T-helper 2 cell (primary cell): ENCODE measurements at places on chromosomes 4 and X.

DNA sequence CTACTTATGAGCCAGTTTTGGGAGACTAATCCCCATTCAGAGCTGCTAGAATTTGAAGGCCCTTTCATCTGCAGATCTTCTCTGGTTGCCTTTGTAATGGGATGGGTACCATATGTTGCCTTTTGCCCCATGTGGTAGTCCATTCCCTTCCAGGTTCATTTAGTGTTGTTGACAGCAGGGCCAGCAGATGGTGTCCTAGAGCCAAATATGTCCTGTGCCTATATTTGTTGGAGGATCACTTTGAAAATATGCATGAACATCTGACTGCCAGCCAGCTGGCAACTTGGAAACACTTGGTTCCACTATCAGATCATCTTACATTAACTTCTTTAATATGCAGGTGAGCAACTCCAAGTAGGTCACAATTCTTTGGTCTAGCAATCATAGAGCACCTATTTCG lies 30.4 kb downstream of the CFAP299 start:
- DNase-seq = peak; percentile 50

GRCh38 chrX:154540897-154541535 lies 5.6 kb downstream of the G6PD start:
- no peak for DNase-seq

DNA sequence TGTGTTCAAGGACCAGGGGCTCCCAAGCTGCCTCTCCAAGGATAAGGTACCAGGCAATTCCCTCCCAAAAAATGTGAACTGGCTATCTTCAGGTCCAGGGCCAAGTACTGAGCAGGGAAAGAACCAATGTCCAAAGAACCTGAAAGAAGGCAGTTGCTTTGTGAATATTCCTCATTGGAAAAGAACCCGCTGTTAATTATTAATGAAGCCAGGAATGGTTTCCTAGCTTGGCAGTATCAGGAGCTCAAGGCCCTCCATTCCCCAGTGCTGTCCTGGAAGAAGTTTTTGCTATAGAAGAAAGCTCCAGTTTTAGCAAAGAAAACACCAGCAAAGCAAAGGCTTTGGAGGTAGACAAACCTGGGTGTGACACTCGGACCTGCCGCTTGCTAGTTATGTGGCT lies 130.0 kb upstream of the MBNL3 start:
- no peak for DNase-seq

GRCh38 chr4:189825466-189825865 lies 115.2 kb upstream of the FRG1 start:
- no peak for DNase-seq

- no peak for DNase-seq
Observed at GRCh38 chrX:68831405-68832100, 2.7 kb downstream of the EFNB1 start.

- no peak for DNase-seq
Observed at GRCh38 chr4:141047228-141047884, 85.9 kb downstream of the RNF150 start.

DNA sequence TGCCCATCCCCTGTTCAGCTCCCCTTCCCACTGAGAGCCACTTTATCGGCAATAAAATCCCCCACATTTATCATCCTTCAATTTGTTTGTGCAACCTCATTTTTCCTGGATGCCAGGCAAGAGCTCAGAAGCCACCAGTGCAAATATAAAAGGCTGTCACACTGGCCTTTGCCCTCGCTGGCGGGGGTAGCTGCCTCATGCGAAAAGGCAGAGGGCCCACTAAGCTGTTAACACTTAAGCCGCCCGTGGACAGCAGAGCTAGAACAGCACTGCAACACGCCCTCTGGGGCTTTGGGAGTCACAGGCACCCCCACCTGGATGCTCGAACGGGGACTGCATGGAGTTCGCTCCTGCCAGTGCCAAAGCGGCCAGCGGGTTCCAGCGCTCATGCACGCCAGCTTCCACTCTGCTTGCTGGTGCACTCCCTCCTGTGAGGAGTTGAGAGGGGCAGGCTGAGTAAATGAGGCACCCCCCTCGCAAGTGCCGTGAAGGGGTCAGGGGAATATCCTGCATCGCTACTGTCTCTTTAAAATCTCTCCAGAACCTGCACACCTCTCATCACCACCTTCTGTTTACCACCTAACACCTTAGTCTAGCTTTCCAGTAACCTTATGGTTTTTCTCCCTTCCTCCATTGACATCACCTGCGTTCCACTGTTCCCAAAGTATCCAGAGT lies 99.5 kb downstream of the SORBS2 start:
- DNase-seq = no peak

DNA sequence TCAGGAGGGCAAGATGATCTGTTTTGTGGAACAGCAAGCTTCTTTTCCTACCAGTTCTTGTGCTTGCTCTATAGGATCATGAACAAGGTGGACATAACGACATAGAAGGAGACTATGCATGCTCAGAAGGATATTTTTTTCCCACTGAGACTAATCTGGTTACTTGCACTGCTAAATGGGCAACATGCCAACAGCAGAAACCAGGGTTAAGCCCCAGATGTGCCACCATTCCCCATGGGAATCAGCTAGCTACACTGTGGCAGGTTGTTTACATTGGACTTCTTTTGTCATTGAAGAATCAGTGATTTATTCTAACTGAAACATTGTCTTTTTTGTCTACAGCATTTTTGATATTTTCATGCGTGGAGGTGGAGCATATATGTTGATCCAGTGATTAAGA lies 165.6 kb downstream of the C4orf33 start:
- DNase-seq = no peak

GRCh38 chrX:68650491-68650890 lies 3.0 kb downstream of the STARD8 start:
- DNase-seq = no peak

- DNase-seq = no peak
Observed at GRCh38 chr4:166482758-166483157, 609.7 kb downstream of the TLL1 start.

GRCh38 chrX:20230406-20230805 lies 36.3 kb downstream of the RPS6KA3 start:
- DNase-seq = no peak

- DNase-seq = no peak
Observed at GRCh38 chrX:53122013-53122412, 28.1 kb downstream of the KANTR start.

GRCh38 chr4:119657111-119657611 lies 28.6 kb upstream of the PDE5A start:
- DNase-seq = no peak

DNA sequence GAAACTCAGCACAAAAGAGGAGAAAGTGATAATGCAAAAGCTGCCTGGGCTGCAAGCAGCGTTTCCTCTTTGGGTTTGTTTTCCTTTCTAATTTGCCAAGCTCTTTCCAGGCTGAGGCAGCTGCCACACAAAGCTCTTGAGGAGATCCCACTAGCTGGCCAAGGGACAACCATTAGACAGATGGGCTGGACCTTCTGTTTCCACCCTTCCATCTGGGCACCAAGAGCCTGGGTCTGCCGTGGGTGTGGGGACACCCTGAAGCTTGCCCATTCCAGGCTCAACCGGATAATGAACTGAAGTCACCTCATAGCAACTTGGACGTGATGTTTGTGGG lies 194.6 kb upstream of the C1QTNF7 start:
- no peak for DNase-seq

- no peak for DNase-seq
Observed at GRCh38 chrX:149495573-149496071, 9.5 kb downstream of the IDS start.

DNA sequence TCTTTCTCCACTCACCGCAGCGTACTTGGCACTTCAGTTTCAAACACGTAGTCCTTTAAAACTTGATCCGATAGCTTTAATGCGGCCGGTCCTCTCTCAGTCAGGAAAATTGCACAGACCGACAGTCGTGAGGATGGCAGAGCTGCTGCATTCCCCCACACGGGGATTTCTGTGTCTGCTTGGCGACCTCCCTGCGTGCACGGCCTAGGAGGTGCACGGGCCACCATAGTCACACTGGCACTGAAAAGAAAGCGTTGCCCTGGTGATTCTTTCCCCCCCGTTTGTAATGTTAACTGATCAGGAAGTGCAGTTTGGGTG lies 10.3 kb downstream of the AKAP17A start:
- no peak for DNase-seq

GRCh38 chrX:70664726-70665125 lies 220.1 kb downstream of the DLG3 start:
- DNase-seq = no peak

GRCh38 chr4:16641971-16642370 lies 256.5 kb downstream of the LDB2 start:
- DNase-seq = no peak

DNA sequence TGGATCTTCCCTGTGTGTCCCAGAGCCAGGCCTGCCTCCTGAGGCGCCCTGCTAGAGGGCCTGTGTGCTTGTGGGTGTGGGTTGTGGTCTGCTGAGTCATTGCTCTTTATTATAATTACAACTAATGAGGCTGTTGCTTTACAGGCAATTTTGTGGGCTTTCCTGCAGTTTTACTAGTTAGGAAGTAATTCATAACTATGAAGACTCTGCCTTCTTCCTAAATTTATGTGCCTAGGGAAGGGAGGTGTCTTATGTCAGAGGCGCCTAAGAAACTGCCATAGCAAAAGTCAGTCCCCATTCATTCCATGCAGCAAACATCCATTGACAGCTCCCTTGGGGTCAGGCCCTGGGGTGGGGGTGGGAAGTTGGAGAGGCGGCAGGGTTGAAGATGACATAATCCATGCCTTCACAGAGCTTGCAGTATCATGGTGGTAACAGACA lies 359.2 kb downstream of the IDS start:
- peak; percentile 26 for DNase-seq

DNA sequence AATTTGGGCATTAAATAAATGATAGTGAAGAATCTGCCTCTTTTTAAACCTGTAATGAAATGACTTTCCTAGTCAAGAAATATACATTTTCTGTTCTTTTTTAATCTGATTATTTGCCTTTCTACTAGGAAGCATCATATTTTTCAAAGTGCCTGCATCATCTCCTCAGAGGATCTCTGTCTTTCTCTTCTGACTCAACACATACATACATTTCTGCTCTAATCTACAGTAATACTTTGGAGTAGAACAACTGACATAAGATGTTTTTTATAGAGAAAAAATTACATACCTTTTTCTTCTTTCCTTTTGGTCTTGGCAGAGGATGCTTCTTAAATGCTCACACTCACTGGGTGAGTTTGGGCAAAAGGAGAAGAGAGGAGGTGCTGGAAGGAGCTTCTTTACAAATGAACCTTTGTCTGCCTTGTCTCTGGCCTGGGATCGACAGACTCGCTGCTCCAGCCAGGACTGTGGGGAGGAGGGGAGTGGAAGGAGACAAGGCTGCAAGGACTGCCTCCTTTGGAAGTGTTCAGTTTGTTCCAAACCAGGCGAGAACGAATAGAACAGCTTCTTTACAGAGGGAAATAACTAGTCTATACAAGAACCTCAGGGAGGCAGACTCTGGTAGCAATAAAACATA lies at the start of gene SCRG1:
TSS of gene SCRG1 (minus strand) at position 338 of the 637 bp plus-strand sequence. CDS start 7,702 bp downstream, outside the sequence.
- DNase-seq = no peak

- no peak for DNase-seq
Observed at GRCh38 chrX:139831675-139832456, 101.0 kb downstream of the ATP11C start.

DNA sequence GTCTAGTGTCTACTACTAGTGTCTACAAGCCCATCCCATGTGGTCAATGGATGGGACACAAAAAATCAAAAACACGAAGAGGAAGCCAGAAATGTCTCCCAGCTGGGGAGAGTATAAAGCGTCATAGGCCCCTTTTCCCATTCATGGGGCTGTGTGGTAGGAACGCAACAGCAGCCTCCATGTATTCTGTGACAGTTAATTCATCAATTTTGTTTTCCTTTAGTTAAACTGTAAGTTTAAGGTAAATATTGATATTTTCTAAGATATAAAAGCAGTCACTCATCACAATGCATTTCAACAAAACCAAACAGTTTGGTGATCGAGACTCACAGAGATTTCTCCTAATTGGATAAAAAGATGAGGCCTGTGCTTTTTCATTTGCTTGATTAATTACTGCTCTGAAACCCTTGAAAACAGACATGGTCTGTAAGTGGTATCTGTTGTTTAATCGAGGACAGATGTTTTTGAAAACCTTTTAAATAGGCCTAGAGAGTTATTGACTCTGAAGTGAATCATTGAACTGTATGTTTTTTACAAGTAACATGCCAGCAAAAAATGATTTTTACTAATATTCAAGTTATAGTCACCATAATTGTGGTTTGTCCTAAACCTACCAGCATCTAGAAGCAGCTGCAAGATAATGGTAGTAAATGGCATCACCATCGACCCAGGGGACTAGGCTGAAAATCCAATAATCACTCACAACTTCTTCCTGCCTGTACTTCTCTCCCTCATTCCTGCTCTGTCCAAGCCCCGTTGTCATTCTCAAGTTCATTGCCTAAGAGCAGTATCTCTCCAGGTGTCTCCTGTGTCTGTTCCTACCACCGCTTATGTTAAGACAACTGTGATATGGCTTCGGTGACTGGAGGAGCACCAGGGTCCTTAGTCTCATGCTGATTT lies 87.7 kb upstream of the SHISA3 start:
- DNase-seq = no peak

GRCh38 chrX:50152456-50152855 lies 48.4 kb downstream of the AKAP4 start:
- DNase-seq = no peak

- no peak for DNase-seq
Observed at GRCh38 chr4:107719207-107719921, 670 bp downstream of the PAPSS1 start.

DNA sequence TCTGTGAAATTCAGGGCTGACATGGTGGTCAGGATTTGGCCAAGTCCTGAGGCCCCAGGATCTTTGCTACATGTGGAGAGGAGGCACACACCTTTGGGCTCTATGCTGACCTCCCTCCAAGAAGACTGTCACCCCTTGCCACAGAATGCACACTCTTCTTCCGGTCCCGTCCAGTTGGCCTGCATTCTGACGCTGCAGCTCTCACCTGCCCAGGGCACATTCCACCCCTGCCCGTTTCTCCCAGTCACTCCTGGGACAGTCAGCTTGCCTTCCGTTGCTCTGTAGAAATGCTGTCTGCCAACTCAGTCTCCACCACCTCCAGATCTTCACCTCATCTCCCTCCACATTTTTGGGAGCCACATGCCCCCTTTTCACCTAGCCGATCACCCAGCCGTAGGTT lies 76.7 kb downstream of the SHROOM2 start:
- DNase-seq = no peak

DNA sequence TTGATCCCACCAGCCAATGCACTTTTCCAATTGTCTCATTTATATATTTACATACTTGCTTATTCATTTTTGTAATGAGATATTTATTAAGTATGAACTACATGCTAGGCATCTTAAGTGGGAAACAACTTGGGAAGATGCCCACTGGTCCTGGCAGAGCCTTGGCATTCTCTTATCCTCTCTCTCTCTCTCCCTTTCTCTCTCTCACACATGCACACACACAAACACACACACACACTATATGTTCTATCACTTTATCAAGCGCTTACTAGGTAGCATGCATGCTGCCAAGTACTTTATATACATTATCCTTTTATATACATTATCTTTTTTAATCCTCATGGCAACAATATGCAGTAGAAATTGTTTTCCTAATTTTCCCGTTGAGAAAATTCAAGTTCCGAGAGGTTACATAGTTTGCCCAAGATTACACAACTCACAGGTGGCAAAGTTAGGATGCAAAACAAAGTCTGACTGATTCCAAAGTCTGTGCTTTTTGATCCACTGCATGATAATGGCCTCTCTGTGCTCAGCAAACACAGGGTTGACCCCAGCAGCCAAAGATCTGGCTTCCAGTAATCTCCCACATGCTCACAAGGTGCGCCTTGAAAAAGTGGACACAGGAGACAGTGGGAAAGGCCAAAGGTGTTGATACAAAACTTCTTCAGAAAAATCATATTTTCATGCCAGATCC lies 173.1 kb upstream of the KLF3 start:
- DNase-seq = no peak

- no peak for DNase-seq
Observed at GRCh38 chr4:106318511-106318910, 2.2 kb downstream of the AIMP1 start.
